ENCODE measurements at places on chromosomes 2 and 18.

DNA sequence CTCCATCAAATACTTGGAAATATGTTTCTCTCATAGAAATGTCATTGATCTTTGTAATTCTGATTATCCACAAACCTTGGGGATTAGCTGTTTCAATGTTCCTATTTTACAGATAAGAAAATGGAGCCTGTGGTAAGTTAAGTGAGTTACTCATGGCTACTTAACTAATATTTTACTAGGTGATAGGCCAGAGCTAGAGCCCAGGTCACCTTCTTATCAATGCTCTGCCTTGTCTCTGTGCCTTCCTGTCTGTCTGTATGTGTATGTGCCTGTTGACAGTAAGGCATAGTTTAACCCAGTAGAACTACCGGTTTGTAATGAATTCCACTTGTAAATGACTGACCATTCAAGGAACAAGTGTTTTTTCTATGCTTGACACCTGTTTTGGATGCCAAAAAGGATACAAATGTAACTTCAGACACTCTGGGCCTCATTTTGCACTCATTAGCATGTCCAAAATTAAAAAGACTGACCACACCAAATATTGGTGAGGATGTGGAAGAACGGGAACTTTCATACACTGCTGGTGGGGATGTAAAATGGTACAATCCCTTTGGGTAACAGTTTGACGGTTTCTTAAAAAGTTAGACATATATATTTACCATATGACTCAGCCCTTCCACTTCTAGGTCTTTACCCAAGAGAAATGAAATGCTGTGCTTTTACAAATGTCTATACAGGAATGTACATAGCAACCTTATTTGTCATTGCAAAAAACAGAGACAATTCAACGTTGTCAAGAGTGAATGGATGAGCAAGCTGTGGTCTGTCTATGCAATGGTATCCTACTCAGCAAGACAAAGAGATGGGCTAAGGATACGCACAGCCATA lies 19.6 kb upstream of the IL1A start:
- peak; percentile 60 for DNase-seq

- DNase-seq = no peak
Observed at GRCh38 chr2:68980956-68981355, 6.5 kb downstream of the GKN1 start.

GRCh38 chr2:224734949-224735348 lies 18.8 kb upstream of the CCDC195 start:
- no peak for DNase-seq

DNA sequence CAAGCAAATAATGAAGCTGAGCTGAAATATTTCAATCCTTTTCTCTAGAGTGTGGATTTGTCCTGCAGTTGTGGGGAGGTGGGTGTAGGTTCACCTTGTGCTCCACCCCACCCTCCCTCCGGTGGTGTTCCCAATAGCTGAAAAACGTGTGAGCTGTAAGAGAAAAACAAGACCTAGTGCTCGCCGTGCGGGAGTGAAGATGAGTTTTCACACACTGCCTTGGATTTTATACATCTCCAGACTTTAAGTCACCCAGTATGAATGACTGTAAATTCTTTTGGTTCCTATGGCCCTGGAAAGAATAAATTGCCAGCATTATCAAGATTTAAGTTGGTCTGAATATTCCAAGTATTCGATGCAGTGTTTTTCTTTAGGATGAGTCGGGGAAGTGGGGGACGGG lies 1.9 kb upstream of the SOX11 start:
- no peak for DNase-seq

DNA sequence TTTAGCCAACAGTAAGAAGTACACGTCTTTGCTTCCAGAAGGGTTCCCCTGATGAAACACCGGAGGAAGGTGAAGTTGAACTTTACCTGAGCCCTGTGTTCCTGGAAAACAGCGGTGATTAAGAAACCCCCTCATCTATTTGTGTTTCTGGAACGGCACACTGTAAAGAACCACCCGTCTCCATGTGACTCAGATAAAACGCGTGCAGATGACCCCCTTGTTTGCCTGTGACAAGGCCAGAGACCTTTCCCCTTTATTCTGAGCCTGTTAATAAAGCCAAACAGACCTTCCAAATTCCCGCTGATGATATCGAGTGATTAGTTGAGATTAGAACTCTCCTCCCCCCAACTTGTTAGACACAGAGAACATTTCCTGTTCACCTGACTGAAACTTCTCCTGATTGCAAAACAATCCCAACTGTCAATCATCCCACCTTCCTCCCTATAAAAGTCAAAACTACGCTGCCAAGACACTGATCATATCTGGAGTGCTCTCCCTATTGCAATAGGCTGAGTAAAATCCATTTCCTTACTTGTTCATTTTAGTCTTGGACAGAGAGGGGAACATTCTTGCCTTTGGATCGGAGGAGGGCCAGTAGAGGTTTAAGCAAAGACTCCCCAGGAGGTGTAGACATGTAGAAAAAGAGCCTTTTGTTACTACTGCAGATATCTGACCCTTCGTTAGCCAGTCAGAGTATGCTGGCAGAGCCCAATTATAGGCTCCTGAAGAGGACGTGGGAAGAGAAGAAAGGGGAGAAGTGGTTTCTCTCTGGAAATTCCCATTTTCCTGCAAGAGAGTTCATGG lies 914 bp upstream of the IWS1 start:
- peak; percentile 34 for DNase-seq

GRCh38 chr2:144430722-144431391 lies 89.1 kb downstream of the ZEB2 start:
- peak; percentile 64 for DNase-seq

GRCh38 chr18:74611765-74612164 lies 14.1 kb downstream of the ZNF407 start:
- DNase-seq = no peak

DNA sequence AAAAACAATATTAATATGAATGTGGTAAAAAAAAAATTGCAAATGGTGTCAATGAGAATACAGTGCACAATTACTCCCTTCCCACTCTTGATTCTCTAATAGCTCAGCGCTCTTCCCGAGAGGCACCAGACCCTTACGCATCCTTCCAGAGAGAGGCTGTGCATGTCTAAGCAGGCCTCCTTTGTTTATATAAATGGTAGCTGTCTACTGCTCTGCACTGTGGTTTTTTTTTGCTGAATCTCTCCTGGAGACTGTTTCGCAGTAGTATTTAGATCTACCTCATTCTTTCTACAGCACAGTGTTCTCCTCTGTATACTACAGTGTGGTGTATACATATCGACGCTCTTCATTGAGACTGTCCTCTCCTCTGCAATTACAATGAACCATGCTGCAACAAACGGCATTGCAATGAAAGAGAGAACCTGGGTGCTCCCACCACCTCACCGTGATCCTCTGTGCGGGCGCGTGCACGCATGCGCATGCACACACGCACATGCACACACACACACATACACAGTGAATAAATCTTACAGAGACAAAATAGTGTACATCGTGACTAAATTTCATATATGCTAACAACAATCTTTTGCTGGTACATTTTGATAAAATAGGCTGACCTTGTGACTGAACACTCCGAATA lies 19.4 kb downstream of the SEPTIN10 start:
- DNase-seq = no peak

DNA sequence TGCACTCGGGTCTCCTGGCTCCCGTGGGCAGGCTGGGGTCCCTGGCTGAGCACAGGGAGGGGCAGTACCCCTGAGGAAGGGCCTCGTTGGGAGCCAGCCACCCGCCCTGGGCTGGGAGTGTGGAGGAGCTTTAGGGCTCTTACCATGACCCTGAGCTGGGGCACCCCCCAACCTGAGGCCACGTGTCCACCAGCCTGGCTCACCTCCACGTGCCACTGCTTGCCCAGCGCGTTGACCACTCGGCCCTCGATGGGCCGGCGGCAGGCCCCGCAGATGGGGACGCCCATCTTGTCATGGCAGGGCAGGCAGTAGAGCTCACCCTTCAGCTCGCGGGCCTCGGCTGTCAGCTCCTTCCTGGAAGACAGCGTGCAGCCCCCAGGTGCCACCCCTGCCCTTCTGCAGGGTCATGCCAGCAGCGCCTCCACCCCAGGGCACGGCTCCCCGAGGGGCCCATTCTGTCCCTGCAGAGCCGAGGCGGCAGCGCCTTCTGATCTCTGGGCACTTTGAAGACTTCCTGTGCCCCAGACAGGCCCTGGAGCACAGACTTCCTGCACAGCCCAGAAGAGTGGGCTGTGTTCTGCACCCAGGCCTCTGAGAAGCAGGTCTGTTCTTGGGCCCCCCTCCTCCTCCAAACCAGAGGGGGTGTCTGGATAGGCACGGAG lies 4.0 kb upstream of the GPR17 start:
- peak; percentile 8 for DNase-seq

All from activated CD4-positive, alpha-beta T cell treated with anti-CD3 and anti-CD28 coated beads, Interleukin-2, Interleukin-4, amounts not matched to agents 100 ng/mL and 50 ng/mL, durations not matched to agents 16 hours and 8 hours (primary cell).